ENCODE measurements at places on chromosomes 7 and 10. TPM values are rescaled to one million over a fixed set of nuclear protein-coding genes. Genes with fewer than 3 reads are reported as not detected.

- H3K4me3 ChIP-seq: no peak overlapping the region
- no peaks in the 10 kb centered on the region for H3K27me3 ChIP-seq
- no peak overlapping the region for H3K27ac ChIP-seq
- no peak for DNase-seq
Measured at GRCh38 chr7:1818575-1819258, 148.6 kb downstream of the ELFN1 start.

FAM237B gene
- not detected for total RNA-seq

ZNF117 gene
- total RNA-seq: 9.2 TPM

- no peak overlapping the region for H3K4me3 ChIP-seq
- no peak overlapping the region for H3K27ac ChIP-seq
- no peak for DNase-seq
- H3K27me3 ChIP-seq: no peaks in the 10 kb centered on the region
- H3K4me1 ChIP-seq: 0 out of 2 replicates have a peak, but pooled peaks cover 2% of the 10 kb centered on the region
Measured at GRCh38 chr7:89064831-89065230, 269.3 kb upstream of the TEX47 start.

GRCh38 chr7:151146761-151147160 is 20.7 kb downstream of the GBX1 start:
- no peak overlapping the region for H3K27ac ChIP-seq
- peaks cover 21% of the 10 kb centered on the region for H3K4me1 ChIP-seq
- H3K27me3 ChIP-seq: peaks cover 6% of the 10 kb centered on the region
- peaks cover 18% of the 10 kb centered on the region for H3K36me3 ChIP-seq
- no peak for DNase-seq

TMEM176B gene
- total RNA-seq: 1.6 TPM

NPSR1 gene
- not detected for total RNA-seq

- no peaks in the 10 kb centered on the region for H3K36me3 ChIP-seq
- no peaks in the 10 kb centered on the region for H3K27me3 ChIP-seq
- H3K4me3 ChIP-seq: no peak overlapping the region
- H3K27ac ChIP-seq: no peak overlapping the region
- DNase-seq: no peak
Measured at GRCh38 chr7:1322240-1323110, 89.8 kb downstream of the UNCX start.

DNA sequence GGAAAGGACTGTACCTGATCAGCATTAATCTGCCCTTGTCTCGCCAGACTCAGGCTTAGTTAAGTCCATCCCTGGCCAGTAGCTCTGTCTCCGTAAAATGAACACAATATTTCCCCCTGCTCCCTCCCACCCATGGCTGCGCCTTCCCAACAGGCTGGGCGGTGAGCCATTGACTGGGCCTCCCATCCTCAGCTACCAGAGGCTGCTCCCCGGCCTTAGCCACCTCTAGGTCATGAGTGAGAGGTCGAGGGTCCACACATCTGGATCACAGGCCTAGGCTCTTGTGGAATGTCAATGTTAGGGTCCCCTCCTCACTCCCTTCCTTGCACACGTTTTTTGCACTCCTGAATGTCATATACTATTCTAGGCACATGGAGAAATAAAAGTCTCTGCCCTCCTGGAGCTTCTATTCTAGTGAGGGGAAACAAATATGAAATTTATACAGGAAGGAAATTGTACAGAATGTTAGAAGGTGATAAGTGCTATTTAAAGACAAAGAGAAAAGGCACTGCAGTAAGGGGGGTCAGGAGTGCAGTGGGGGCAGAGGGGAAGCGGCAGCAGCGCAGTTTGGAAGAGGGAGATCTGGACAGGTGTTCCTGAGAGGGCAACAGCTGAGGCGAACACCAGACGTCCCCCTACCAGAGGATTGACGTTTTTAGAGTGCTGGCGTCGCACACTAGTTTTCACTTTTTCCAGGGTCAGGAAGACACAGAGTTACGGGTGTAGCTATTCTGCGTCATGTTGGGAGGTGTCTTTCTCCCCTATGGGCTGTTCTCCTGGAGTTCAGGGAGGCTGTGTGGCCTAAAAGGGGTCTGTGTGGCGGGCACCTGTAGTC is 17.2 kb upstream of the EIF5AL1 start:
- peaks cover 39% of the 10 kb centered on the region for H3K27me3 ChIP-seq
- DNase-seq: no peak
- no peak overlapping the region for H3K4me3 ChIP-seq
- H3K4me1 ChIP-seq: peaks cover 7% of the 10 kb centered on the region
- H3K36me3 ChIP-seq: no peaks in the 10 kb centered on the region

MYH16 gene
- total RNA-seq: not detected

SEMA3D gene
- 2.2 TPM for total RNA-seq

NODAL gene
- total RNA-seq: 41.1 TPM

CDHR1 gene
- 5.0 TPM for total RNA-seq

FAM3C gene
- total RNA-seq: 51.2 TPM

DNA sequence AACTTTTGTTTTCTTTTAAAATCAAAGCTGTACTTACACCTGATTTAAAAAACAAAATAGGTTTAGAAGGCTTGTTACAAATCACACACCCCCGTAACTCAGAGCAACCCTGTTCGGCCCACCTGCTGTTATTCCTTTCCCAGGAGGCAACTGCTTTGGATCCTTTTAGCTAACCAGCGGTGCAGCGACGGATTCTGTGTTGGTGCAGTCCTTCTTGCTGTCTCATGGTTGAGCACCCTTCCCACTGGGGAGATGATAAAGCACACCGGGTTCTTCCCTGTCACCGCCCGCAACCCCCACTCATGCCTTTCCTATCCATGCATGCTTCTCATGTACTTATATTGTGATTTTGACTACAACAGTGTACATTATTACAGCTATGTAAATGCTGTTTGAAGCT is 24.8 kb upstream of the MKI67 start:
- no peak for DNase-seq
- H3K27ac ChIP-seq: no peak overlapping the region
- H3K36me3 ChIP-seq: no peaks in the 10 kb centered on the region
